ENCODE measurements at places on chromosomes 7 and 10.
A peak's percentile ranks its signal among the peaks of the same experiment; 100 is the strongest.

DNA sequence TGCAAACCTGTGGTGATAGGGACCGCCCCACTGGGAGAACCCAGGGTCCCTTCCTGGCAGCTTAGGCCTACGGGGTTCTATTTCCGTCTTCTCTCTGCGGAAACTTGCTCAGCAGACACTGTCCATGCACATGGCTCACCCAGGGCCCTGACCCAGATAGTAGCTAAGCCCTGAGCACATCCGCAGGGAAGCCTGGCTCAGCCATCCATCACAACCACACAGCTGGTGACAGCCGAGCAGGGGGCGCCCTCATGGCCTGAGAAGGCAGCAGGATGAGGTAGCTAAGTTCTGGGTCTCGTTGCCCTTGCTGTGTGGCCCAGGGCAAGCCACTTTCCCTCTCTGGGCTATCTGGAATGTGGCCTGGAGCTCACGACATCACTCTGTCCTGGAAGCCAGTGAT lies 23.3 kb downstream of the NPTX2 start:
- no peak for DNase-seq

GRCh38 chr10:68792115-68792514 lies 35.2 kb upstream of the STOX1 start:
- no peak for DNase-seq

DNA sequence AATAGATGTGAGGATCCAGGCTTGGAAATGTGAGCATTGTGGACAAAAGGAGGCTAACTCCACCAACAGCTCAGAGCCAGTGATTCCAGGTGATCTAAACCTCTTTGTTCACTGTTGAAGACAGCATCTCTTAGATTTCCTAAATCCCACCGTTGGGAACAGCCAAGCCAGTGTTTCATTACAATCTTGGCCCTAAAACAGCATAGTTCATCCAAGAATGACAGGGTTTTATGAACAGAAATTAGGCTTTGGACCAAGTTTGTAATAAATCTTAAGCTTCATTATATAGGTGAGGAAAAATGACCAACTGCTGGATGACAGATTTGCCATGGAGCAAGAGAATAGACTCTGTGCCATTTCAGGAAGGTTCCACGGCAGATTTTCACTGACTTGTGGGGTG lies 65.8 kb downstream of the MTURN start:
- no peak for DNase-seq

GRCh38 chr10:5547681-5547930 lies 22.8 kb downstream of the CALML3 start:
- no peak for DNase-seq

- DNase-seq: no peak
Measured at GRCh38 chr10:118207470-118208007, 134.6 kb downstream of the FAM204A start.

- no peak for DNase-seq
Measured at GRCh38 chr10:50918529-50918928, 33.1 kb upstream of the A1CF start.

DNA sequence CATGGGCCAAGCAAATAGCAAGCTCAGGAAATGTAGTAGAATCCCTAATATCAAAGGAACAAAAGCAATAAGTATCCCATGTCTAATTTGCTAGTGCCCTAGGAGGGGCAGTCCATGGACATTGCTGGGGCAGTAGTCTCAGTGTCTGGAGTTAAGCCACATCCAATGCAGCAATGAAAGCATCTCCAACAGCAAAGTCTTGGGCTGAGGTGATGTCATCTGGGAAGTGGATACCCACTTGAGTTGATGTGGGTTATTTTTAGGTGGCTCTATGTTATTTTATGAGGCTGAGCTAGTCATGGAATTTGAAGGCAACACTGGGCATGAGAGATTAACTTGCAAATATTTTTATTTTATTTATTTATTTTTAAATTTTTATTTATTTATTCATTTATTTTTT lies 540.0 kb downstream of the ETV1 start:
- no peak for DNase-seq

GRCh38 chr7:95577137-95577536 lies 19.2 kb downstream of the PDK4 start:
- DNase-seq: no peak

DNA sequence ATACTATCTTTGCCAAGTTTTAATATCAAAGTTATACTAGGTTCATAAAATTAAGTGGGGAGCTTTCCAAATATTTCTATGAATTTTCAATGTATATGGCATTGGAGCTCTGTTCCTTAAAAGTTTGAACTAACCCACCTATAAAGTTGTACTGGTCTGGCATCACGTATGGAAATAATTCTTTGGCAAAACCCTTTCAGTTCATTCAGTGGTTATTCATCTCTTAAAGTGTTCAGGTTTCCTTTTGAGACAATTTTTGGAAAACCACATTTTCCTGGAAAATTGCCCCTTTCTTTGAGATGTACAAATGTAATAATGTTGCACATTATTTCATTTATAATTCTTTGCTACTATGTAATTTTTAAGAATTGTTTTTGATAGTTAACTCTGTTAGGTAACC lies 62.5 kb upstream of the INPP5A start:
- no peak for DNase-seq

DNA sequence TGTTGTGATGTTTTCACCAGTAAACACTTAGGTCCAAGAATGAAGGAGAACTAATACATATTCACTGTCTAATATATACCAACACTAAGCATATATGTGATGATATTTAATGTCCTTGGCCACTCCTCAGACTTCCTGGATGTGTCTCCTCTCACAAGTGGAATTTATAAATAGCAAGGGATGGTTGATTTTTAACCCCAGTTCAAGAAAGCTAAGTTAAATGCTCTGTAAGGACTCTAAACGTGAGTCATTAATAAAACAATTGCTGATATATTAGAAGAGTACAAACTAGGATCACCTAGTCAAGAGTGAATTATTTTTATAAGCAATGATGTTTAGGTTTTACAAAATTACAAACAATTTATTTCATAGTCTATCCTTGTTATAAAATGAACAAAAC lies 355.9 kb upstream of the TMEM229A start:
- DNase-seq: no peak

DNA sequence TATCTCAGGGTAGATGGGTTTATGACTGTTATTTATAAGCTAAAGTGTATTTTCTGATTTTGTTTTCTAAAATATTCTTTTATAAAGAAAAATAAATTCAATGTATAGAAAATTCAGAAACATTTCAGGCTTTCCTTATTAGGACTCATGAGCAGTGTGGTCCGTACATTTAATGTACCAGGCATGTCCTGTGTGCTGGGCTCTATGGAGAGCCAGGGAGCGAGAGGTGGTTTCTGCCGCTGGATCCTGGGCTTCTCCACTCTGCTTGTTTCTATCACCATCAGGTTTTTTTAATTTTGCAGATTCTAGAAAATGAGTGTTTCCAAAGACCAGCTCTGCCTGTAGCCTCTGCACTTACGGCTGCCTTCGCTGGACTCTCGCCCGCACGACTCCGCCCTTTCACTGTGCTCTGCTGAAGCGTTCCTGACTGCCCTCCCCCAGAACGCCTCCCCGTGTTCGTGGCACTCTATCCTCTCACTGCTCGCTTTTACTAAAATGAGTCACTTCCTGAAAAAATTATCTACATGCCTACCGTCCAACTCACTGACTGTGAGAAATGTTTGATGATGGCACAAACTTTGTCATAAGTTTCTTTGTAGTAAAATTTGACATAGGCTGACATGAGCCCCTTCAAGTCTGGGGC lies 188.5 kb downstream of the ZMYND11 start:
- peak; percentile 44 for DNase-seq

DNA sequence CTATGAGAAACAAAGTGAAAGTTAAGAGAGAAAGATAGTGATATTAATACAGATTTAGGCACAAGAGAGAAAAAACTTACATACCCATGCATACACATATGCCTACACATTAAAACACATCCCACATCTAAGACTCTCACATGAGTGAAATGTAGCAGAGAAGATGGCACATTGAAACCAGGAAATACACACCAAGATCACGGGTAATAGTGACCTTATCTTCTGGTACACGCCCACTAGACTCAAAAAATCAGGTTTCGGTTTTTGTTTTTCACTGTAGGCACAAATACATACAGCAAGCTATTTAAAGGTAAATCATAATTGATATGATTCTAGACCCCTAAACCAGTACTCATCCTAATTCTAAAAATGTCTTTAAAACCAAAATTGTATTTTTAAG lies 225.2 kb upstream of the TAC1 start:
- no peak for DNase-seq

DNA sequence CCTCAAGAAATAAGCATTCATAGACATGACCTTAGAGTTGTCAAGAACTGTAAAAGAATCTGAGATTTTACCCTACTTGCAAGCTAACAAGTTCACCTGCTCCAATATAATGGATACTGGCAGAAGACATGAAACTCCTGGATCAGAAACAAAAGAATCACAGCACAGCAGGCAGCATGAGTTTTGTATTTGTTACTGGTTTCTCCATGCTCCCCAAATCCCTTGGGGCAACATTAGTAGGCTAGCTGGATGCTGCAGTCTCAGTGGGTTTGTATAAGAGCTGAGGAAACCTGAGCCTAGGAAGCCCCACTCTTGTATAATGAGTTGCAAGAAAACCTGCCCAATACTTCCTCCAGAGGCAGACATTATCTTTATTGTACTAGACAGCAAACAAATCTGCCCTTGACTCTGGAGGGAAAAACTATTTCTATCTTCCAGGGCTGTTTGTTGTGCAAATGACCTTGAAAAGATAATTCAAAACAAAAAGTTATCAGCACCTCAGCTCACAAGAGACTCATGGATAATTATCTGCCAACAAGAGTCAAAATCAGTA lies 64.8 kb downstream of the ABLIM1 start:
- DNase-seq: no peak

GRCh38 chr7:131497454-131497853 lies 59.0 kb downstream of the PODXL start:
- DNase-seq: no peak
